ENCODE measurements at places on chromosomes 6 and 20. TPM values are rescaled to one million over a fixed set of nuclear protein-coding genes. Genes with fewer than 3 reads are reported as not detected.

DNA sequence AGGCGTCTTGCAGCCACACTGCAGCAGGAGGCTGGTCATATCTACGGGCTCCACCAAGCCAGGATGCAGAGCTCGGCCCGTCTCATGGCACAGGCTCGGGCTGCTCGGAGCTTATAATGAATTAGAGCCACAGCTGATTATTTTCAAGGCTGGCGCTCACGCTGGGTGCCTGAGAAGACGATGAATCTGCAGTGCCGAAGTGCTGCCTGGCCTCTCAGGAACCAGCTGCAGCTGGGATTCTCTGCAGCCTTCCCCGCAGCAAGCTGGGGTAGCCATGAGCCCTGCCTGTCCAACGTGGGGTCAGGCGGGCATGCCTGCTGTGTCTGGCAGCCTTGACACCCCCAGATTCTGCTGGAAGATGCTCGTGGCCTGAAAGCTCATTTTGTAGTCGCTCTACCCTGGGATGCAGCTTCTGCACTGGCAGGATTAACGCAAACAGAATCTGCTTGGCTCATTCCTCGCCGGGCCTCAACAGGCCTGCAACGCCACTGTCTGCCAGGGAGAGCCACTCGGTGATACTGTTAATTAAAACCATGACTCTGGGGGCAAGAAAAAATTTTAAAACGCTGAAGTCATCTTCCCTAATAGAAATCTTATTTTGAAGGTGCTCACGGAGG lies 104.3 kb downstream of the CDH26 start:
- peaks cover 4% of the 10 kb centered on the region for H3K27me3 ChIP-seq
- no peaks in the 10 kb centered on the region for H3K36me3 ChIP-seq
- H3K27ac ChIP-seq: peak overlapping the region; percentile 87
- no peak for DNase-seq

GRCh38 chr6:159483259-159483658 lies 209.8 kb downstream of the SOD2 start:
- DNase-seq: no peak
- H3K4me1 ChIP-seq: no peaks in the 10 kb centered on the region
- no peaks in the 10 kb centered on the region for H3K36me3 ChIP-seq
- H3K27ac ChIP-seq: no peak overlapping the region

DNA sequence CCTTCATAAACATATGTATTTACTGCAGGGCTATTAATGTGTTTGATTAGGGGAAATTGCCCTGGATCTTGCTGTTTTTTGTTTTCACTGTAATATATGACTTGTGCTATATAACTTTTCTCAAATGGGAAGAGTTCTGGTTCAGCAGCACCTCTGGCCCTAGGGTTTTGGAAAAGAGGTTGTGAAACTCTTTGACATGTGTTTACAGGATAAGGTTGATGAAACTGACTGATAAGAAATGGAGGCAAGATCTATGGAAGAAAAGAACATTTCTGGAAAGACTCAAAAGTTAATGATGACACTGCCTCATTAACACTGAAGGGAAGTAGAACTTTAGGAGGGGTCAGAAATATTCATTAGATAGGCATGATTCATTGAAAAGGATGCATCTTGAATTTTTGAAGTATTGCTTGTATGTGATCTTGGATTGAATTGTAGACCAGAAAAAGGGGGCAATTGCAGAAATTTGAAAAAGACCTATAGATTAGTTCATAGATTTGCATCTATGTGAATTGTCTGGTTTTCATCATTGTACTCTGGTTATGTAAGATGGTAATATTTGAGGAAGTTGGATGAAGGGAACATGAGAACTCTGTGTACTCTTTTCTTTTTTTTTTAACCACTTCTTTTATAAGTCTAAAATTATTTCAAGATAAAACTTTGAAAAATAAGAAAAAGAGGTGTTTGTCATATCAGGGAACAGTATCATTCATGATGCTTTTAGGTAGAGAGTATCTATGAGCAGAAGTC lies 54.0 kb downstream of the UTRN start:
- H3K4me3 ChIP-seq: no peak overlapping the region
- H3K36me3 ChIP-seq: no peaks in the 10 kb centered on the region
- DNase-seq: no peak

- H3K27ac ChIP-seq: no peak overlapping the region
- H3K4me3 ChIP-seq: no peak overlapping the region
- peak; percentile 93 for DNase-seq
- H3K27me3 ChIP-seq: peaks cover 25% of the 10 kb centered on the region
- no peaks in the 10 kb centered on the region for H3K36me3 ChIP-seq
Measured at GRCh38 chr6:136923116-136923953, 1.2 kb downstream of the SLC35D3 start.

GRCh38 chr6:54879188-54879985 lies 32.8 kb downstream of the FAM83B start:
- H3K4me1 ChIP-seq: no peaks in the 10 kb centered on the region
- H3K36me3 ChIP-seq: no peaks in the 10 kb centered on the region
- no peak for DNase-seq
- peaks cover 5% of the 10 kb centered on the region for H3K27me3 ChIP-seq
- no peak overlapping the region for H3K27ac ChIP-seq

DNA sequence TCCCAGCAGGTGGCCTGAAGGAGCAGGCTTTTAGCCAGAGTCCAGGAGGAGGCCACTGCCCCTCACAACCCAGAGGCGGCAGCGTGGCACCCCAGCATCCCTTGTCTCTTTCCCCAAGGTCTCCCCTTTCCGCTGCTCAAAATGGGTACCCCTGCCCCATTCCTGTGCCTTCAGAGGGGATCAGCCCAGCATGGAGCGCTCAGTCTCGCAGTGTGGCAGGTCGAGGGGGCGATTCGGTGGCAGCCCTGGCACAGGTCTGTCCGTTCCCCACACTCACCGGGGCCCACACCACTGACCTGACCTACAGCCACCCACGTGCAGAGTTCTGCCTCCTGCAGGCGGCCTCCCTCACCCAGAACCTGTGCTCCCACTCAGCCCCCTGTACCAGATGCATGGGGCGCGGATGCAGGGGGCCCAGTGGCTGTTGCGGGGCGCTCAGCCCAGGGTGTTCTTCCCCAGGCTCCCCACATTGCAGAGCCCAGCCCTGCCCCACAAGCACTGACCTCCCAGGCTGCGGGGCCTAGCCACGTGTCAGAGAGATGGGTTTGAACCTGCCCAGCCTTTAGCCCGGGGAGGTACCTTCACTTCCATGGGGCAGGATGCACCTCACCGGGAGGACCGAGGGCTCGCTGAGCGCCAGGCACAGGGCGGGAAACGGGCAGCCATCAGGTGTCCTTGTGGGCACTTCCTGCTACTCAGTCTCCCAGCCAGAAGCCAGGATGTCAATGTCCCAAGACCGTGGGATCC lies 41.8 kb downstream of the DSTN start:
- peak overlapping the region; percentile 99 for H3K27ac ChIP-seq
- no peaks in the 10 kb centered on the region for H3K27me3 ChIP-seq
- peaks cover 64% of the 10 kb centered on the region for H3K4me1 ChIP-seq
- no peak overlapping the region for H3K4me3 ChIP-seq

DNA sequence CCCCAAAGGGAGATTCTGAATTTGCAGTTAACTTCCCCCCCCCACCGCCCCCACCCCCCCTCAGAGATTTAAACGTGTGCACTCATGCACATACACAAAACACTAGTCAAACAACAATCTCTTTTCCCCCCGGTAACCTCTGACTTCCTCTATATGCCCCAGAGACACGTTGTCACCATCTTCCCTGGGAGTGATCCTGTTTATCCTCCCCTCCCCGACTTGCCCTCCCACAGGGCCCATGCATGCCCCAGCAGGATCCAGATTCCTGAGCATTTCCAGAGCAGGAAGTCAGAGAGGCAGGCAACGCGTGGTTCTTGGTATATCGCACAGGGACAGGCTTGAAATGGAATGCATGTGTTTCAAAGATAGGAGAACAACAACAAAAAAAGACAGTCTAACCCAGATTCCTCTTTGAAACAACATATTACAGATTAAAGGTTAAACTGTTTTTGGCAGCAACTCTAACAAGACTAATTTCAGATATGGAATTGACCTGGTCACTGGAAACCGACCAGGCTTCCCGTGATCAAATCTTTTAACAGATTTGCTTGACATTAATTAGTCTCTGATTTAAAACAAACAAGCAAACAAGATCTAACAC lies 1.3 kb downstream of the BLCAP start:
- peak overlapping the region; percentile 75 for H3K4me3 ChIP-seq
- H3K36me3 ChIP-seq: peaks cover 2% of the 10 kb centered on the region
- H3K4me1 ChIP-seq: peaks cover 55% of the 10 kb centered on the region
- no peaks in the 10 kb centered on the region for H3K27me3 ChIP-seq
- peak overlapping the region; percentile 100 for H3K27ac ChIP-seq

DNA sequence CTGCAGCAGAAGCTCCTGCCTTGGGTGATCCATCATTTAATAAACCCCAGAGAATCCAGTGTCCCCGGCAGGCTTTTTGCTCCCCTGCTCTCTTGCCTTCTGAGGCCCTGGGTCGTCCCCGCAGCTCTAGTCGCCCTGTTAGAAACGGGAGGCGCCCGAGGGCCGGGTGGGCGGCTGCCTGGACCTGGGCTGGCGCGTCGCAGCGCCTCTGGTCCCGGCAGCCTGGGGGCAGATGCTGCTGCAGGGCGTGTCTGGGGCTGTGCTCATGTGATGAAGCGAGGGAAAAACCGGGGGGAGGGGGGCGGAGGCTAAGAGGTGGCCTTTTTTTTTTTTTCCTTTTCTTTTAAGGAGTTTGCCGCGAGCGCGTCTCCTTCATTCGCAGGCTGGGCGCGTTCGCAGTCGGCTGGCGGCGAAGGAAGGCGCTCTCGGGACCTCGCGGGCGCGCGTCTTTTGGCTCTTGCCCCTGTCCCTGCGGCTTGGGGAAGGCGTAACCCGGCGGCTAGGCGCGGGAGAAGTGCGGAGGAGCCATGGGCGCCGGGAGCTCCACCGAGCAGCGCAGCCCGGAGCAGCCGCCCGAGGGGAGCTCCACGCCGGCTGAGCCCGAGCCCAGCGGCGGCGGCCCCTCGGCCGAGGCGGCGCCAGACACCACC lies 394 bp downstream of the AKAP12 start:
- H3K4me1 ChIP-seq: peaks cover 40% of the 10 kb centered on the region
- peak overlapping the region; percentile 92 for H3K27ac ChIP-seq
- no peaks in the 10 kb centered on the region for H3K36me3 ChIP-seq
- H3K4me3 ChIP-seq: peak overlapping the region; percentile 94

- H3K4me1 ChIP-seq: no peaks in the 10 kb centered on the region
- H3K27ac ChIP-seq: no peak overlapping the region
- no peak overlapping the region for H3K4me3 ChIP-seq
- H3K36me3 ChIP-seq: no peaks in the 10 kb centered on the region
- DNase-seq: peak; percentile 78
- peaks cover 18% of the 10 kb centered on the region for H3K27me3 ChIP-seq
Measured at GRCh38 chr6:95519228-95520037, 57.9 kb upstream of the MANEA start.

GRCh38 chr20:40960521-40960956 lies 68.1 kb upstream of the TOP1 start:
- H3K36me3 ChIP-seq: no peaks in the 10 kb centered on the region
- no peak for DNase-seq
- H3K4me3 ChIP-seq: no peak overlapping the region
- no peak overlapping the region for H3K27ac ChIP-seq
- peaks cover 2% of the 10 kb centered on the region for H3K27me3 ChIP-seq

IL17F gene
- not detected for total RNA-seq

CTCFL gene
- not detected for total RNA-seq

RBBP8NL gene
- total RNA-seq: not detected
